ENCODE measurements at places on chromosomes 3 and 15. TPM values are rescaled to one million over a fixed set of nuclear protein-coding genes. Genes with fewer than 3 reads are reported as not detected.
A peak's percentile ranks its signal among the peaks of the same experiment; 100 is the strongest.

GRCh38 chr3:127546970-127547733, 43.4 kb downstream of the TPRA1 start:
- no peak overlapping the region for H3K4me3 ChIP-seq
- H3K27ac ChIP-seq: no peak overlapping the region
- H3K36me3 ChIP-seq: no peaks in the 10 kb centered on the region
- DNase-seq: no peak
- H3K4me1 ChIP-seq: no peaks in the 10 kb centered on the region

The SPATA12 gene
- polyA plus RNA-seq: not detected

The GHSR gene
- not detected for polyA plus RNA-seq

The OCA2 gene
- polyA plus RNA-seq: not detected

GRCh38 chr3:99686955-99687612, 48.7 kb downstream of the COL8A1 start:
- peaks cover 12% of the 10 kb centered on the region for H3K4me1 ChIP-seq
- H3K27ac ChIP-seq: no peak overlapping the region
- H3K27me3 ChIP-seq: no peaks in the 10 kb centered on the region
- DNase-seq: peak; percentile 73
- peaks cover 18% of the 10 kb centered on the region for H3K36me3 ChIP-seq
- H3K4me3 ChIP-seq: no peak overlapping the region
